Cardiac septum (tissue), 1 donor: ENCODE measurements at places on chromosomes 5 and 9. TPM values are rescaled to one million over a fixed set of nuclear protein-coding genes. Genes with fewer than 3 reads are reported as not detected.

Gene OBP2B
- total RNA-seq = not detected

Gene ADCY2
- 0.54 TPM for total RNA-seq

Gene KLHL3
- 35.1 TPM for total RNA-seq

Gene PSAT1
- 0.73 TPM for total RNA-seq

Gene FOXD4L4
- not detected for total RNA-seq
